Ovary (tissue), 10 donors: ENCODE measurements at places on chromosomes 2 and 18.
A peak's percentile ranks its signal among the peaks of the same experiment; 100 is the strongest.

GRCh38 chr2:112001136-112001715, 53.8 kb upstream of the TMEM87B start:
- no peak for DNase-seq

DNA sequence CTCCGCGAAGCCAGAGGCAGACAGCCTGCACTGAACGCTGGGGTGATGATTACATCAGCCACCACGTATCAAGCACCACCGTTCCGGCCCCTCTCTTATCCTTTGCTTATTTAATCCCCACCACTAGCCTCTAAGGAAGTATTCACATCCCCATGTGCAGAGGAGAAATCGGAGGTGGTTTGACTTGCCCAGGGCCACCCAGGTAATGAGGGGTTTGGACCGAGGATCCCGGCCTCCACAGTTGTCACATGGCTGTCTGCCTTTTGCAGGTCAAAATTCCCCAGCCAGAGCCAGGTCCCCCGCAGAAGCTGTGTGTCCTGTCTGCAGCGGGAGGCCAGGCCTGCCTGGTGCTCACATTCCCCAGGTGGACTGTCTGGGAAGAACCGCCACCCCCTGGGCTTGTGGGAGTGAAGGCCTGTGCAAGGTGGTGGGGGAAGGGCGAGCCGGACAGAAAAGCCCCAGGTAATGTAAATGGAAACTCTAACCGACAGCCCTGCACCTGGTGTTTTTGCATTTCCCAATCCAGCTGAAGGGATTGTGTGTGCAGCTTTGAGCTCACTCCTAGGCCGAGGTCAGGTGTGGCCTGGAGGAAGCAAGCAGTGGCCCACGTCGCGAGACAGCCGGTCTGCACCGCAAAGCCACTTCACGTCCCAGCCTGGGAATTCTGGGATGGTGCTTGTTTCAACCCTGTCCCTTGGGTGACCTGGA, 108.5 kb upstream of the ID2 start:
- DNase-seq: peak; percentile 14

GRCh38 chr18:9989481-9989880, 75.7 kb downstream of the VAPA start:
- no peak for DNase-seq

- DNase-seq: no peak
Measured at GRCh38 chr2:37318401-37318800, 6.2 kb downstream of the PRKD3 start.

DNA sequence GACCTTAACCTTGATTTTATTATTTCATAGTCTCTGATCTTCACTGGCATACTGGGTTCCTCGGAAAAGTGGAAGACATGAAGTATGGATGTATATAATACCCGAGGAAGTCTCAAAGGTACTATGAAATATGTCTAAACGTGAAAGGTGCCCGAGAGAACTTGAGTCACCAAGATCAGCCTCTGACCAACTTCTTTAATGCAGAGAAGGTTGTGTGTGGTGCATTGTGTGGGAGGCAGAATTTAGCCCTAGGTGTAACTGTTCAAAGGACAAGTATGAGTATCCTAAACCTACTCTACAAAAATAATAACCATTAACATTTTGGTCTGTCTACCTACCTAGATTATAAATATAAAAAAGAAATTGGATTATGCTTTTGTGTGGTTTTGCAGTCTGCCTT, 36.1 kb downstream of the OSBPL6 start:
- DNase-seq: no peak

GRCh38 chr2:234964631-234965461, 13.0 kb downstream of the SH3BP4 start:
- no peak for DNase-seq

- DNase-seq: no peak
Measured at GRCh38 chr2:207993151-207993763, 32.1 kb downstream of the PLEKHM3 start.

GRCh38 chr18:71942433-71942832, 601.7 kb downstream of the CBLN2 start:
- no peak for DNase-seq

DNA sequence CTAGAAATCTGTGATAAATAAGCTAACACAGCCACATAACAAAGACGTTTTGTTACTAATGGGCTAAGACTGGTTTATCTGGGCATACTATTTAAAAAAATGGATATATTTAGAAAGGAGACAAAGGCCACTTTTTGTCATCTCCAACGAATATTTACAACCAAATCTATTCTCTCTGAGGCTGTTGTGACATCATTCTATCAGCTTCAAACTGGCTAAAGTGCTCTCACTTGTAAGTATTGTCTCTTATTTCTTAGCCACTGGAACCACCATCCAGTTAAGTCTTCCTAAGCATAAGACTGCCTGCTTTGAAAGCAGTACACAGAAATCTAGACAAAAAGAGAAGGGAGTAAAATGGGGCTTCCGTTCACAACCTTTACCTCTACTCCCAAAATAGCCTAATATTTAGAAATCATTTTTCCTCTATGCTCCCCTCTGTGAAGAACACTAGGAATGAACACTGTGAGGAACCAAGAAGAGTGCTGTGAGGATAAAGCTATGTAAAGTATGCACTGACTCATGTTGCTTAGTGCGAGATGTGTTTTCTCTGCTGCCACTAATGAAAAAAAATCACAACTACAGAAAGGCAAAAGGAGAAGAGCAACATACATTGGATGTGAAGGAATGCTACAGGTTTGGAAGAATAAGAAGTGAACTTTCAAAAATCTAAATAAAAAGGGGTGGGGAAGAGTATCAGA, 264.1 kb downstream of the EXOC6B start:
- DNase-seq: no peak

DNA sequence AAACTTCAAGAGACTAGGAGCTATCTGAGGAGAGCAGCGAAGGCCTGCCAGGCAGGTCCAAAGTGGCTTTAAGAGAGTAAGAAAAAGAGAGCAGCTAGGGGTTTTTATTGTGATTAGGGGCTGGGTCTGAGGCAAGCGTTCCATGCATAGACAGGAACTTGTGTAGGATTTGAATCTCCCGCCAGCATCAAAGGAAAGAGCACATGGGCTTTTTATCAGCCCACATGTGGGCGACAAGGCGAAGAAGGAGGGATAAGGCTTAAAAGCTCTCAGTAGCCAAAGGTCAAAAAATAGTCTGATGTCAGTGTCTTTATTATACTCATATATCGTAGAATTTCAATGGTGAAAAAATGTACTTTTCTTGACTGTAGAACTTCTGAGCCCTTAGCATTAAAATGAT, 178.5 kb upstream of the TMEFF2 start:
- DNase-seq: no peak

DNA sequence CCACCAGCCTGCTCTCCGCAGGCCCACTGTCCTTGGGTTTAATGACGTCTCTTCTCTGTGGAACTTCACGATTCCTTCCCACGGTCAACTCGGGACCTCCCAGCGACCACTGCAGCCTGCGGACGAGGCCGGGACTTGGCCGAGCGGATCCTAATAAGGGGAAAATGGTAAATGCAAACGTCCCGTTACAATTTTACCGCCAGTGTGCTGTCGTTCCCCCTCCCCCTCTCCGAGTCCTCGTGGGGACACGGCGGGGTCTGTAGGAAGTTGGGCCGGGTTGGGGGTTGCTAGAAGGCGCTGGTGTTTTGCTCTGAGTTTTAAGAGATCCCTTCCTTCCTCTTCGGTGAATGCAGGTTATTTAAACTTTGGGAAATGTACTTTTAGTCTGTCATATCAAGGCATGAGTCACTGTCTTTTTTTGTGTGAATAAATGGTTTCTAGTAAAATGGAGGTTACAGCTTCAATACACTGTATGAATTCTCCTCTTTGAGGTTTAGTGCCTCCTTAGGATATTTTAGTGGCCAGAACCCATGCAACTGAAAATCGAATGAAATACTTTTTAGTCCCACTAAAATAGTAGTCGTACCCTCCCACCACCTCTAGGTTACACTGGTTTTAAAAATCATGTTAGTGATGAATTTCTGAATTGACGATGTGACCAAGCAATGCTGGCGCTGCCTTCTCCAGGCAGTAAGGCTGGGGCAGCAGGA, 2.3 kb downstream of the HOXD11 start:
- DNase-seq: peak; percentile 9

DNA sequence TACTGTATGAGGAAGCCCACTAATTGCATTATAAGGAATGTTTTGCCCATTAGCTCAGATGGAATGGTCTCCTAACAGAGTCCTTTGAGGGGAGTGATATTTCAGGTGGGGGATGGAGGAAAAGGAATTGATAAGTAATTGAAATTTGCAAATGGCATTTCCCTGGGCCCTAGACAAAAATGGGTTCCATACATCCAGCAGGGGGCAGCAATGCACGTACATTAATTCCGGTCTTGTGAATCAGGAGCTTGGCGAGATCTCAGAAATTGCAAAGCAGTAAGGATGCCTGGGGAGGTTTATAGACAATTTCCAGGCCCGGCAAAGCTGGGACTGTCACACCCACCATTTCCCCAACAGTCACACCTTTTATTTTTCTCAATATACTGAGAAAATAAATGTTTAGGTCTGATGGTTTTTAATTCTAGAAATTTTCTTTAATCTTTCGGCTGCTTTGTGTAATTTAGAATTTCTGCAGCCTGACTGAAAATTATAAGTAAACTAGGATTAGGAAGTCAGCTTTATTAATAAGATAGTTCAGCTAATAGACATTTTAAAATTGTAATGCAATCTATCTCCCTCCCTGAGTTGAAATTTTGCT, 122.8 kb downstream of the LYPD1 start:
- DNase-seq: peak; percentile 24

DNA sequence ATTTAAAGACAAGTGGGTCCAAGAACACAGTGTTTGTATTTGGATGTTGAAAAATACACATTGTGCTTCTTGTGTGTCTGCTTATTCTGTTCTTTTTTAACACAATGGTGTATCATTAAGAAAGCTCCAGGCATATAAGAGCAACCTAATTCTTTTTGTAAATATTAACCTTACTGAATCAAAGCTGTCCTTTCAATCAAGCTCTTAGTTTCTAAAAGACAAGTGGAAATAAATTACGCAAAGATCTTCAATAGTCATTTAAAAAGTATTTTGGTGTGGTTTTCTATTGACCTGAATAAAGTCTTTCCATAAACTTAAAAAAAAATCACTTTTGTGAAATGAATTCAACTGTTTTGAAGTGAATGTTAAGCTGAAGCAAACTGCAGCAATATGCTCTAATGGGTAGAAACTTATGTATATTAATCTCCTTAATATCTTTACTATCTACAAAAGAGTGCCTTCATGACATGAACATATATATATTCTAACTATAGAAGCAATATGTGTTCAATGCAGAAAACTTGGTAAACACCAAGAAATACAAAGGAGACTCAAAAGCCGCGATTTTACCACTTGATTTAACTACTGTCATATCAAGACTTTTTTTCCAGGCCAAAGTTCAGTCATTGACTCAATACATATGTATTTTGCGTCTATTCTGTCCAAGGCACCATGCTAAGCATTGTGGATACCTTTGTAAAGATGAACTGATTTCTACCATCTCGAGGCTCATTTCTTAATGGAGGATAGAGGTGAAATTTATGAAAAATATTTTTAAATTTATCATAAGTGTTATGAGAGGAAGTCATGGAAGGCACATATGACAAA, 97.7 kb downstream of the ARHGAP15 start:
- no peak for DNase-seq

- no peak for DNase-seq
Measured at GRCh38 chr2:217090884-217091283, 231.0 kb upstream of the TNP1 start.

GRCh38 chr18:59737776-59738300, 40.6 kb upstream of the CCBE1 start:
- DNase-seq: no peak

DNA sequence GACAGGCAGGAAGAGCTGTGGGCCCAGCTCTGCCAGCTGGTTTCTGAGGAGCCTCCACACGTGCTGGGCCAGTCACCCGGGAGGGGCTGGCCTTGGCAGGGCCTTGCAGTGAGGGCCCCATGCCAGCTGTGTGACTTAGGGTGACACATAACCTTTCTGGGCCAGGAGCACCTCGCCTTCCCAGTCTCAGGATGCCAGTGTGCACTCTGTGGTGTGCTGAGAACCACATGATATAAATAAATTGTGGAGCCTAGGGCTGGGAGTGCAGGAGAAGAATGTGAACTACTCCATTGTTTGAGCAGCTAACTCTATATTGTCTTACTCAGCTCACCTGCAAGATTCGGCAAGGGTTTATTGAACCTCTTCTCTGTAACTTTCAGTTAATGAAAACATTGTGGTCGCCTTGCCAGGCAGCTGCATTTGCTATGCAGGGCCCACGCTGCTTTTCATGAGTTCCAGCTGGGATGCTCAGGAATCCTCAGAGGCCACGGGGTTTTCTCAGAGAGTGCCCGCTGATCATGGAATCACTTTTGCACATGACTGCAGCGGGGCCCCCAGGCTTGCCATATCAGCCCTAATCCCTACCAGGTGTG, 222.3 kb downstream of the SH3RF3 start:
- no peak for DNase-seq

- DNase-seq: no peak
Measured at GRCh38 chr2:60520151-60520876, 33.1 kb downstream of the BCL11A start.

DNA sequence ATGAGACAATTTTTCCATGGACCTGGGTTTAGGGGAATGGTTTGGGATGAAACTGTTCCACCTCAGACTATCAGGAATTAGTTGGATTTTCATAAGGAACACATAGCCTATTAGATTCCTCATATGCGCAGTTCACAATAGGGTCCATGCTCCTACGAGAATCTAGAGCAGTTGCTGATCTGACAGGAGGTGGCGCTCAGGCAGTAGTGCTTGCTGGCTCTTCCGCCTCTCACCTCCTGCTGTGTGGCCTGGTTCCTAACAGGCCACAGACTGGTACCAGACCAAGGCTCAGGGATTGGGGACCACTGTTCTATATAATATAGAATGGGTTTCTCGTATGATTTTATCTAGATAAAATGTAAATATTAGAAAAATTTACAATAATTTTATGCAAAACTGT, 338.7 kb downstream of the CPS1 start:
- no peak for DNase-seq

- no peak for DNase-seq
Measured at GRCh38 chr2:207163053-207163755, 2.5 kb downstream of the KLF7 start.

GRCh38 chr2:13698847-13699246, 933.7 kb upstream of the LRATD1 start:
- no peak for DNase-seq

DNA sequence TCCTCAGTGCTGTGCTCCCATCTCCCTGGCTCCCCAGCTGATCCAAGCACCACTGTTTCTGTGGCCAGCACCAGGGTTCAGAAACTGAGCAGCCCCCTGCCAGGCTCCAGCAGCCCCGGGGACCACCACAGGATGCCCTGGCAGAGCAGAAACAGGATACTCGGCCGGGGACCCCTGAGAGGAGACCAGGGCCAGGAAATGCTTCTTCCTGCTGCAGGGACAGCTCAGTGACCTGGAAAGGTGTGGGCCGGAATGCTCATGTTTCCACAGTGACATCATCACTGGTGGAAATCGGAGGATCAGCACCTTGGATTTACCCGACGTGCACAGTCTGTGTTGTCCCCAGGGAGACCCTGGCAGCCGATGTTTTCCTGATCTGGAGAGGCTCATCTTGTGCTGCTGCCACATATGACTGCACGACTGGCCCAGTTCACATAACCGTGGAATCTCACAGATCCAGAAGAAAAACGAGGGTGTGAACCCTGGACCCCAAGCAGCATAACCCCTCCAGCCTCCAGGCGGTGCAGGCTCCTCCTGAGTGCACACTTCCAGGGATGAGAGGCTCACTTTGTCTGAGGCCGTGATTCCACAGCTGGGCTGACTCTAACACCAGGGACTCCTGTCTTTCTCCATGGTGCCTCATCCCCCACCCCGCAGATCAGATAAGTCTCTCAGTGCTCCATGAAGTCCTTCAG, 58.0 kb downstream of the DDX1 start:
- DNase-seq: no peak

GRCh38 chr2:234025466-234025865, 25.0 kb upstream of the SPP2 start:
- no peak for DNase-seq
